Karpas-422 (cell line): ENCODE measurements at places on chromosomes 5 and 9. TPM values are rescaled to one million over a fixed set of nuclear protein-coding genes. Genes with fewer than 3 reads are reported as not detected.

Gene CXCL14
- total RNA-seq, result not detected in 2 replicates

DNA sequence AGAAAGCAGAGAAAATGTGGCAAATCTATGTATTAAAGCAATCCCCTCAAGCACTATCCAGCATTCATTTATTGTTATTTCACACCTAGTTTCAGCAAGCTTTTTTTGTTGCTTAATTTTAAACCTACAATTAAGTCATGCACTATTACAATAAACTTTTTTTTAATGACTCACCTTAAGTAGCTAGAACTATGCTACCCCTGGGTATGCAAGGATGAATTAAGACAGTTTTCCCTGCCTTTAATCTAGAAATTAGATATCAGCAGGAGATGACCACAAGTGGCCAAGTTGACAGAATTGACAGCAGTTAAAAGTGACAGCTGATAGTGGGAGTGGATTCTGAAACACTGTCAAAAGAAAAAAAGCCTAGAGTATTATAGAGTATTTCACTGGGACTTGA lies 20.0 kb downstream of the ITGA1 start:
- peaks cover 10% of the 10 kb centered on the region; the same call in 1 of the 2 replicates for H3K36me3 ChIP-seq
- peaks cover 2% of the 10 kb centered on the region; the same call in 1 of the 2 replicates for H3K4me1 ChIP-seq
- no peak for DNase-seq
- H3K4me3 ChIP-seq, result no peak overlapping the region
- H3K27ac ChIP-seq, result no peak overlapping the region
- no peaks in the 10 kb centered on the region for H3K27me3 ChIP-seq

Gene ZNF484
- 9.5 and 17.3 TPM in 2 replicates for total RNA-seq

GRCh38 chr9:89588271-89588879 lies 16.4 kb upstream of the GADD45G start:
- no peaks in the 10 kb centered on the region for H3K36me3 ChIP-seq
- no peak for DNase-seq
- H3K27ac ChIP-seq, result no peak overlapping the region
- no peaks in the 10 kb centered on the region for H3K4me1 ChIP-seq

- no peaks in the 10 kb centered on the region for H3K4me1 ChIP-seq
- H3K4me3 ChIP-seq, result no peak overlapping the region
- no peak overlapping the region for H3K27ac ChIP-seq
- no peak for DNase-seq
- peaks cover 3% of the 10 kb centered on the region; the same call in 1 of the 2 replicates for H3K27me3 ChIP-seq
- H3K36me3 ChIP-seq, result no peaks in the 10 kb centered on the region
Observed at GRCh38 chr9:1235650-1236049, 185.5 kb downstream of the DMRT2 start.

DNA sequence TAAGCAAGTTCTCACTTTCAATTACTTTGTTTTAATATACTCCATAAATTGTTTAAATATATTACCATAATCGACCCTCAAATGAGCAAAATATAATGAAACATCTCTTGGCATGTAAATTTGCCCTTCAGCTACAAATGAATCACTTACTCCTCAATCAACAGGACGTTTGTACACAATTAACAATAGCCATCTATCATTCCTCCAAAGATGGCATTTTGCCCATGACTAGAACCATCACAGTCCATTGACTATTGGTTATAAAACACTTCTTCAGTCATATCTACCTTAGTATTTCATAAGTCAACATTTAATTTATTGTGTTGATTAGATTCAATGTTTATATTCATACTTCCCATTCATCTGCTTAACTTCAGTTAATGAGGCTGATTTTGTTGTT lies 127.2 kb downstream of the CTNND2 start:
- no peak overlapping the region for H3K4me3 ChIP-seq
- no peaks in the 10 kb centered on the region for H3K36me3 ChIP-seq
- no peaks in the 10 kb centered on the region for H3K4me1 ChIP-seq
- no peaks in the 10 kb centered on the region for H3K27me3 ChIP-seq

GRCh38 chr5:19196631-19197030 lies 791.4 kb downstream of the CDH18 start:
- no peaks in the 10 kb centered on the region for H3K27me3 ChIP-seq
- DNase-seq, result no peak
- no peaks in the 10 kb centered on the region for H3K4me1 ChIP-seq
- no peak overlapping the region for H3K4me3 ChIP-seq
- H3K36me3 ChIP-seq, result no peaks in the 10 kb centered on the region
- H3K27ac ChIP-seq, result no peak overlapping the region
